ENCODE measurements at places on chromosomes 13 and 19. TPM values are rescaled to one million over a fixed set of nuclear protein-coding genes. Genes with fewer than 3 reads are reported as not detected.

Gene MAP2K7
- 13.4 TPM for total RNA-seq

Gene CEACAM16
- not detected for total RNA-seq

Gene SERTM1
- under 0.01 TPM for total RNA-seq

Gene FXYD5
- total RNA-seq = 25.8 TPM

Gene SEMA6B
- total RNA-seq = 0.11 TPM

Gene RNF17
- not detected for total RNA-seq

Gene CGB5
- total RNA-seq = not detected

Measured in uterine smooth muscle cell (primary cell).